ENCODE measurements at places on chromosomes 16 and 17. TPM values are rescaled to one million over a fixed set of nuclear protein-coding genes. Genes with fewer than 3 reads are reported as not detected.

GRCh38 chr17:14557480-14557879 is 256.6 kb downstream of the HS3ST3B1 start:
- H3K27ac ChIP-seq, result no peak overlapping the region
- no peaks in the 10 kb centered on the region for H3K36me3 ChIP-seq
- no peaks in the 10 kb centered on the region for H3K27me3 ChIP-seq
- no peak for DNase-seq

Gene PLA2G10
- total RNA-seq, result not detected

Gene FOXN1
- not detected for total RNA-seq

Gene FAM171A2
- 0.32 TPM for total RNA-seq

DNA sequence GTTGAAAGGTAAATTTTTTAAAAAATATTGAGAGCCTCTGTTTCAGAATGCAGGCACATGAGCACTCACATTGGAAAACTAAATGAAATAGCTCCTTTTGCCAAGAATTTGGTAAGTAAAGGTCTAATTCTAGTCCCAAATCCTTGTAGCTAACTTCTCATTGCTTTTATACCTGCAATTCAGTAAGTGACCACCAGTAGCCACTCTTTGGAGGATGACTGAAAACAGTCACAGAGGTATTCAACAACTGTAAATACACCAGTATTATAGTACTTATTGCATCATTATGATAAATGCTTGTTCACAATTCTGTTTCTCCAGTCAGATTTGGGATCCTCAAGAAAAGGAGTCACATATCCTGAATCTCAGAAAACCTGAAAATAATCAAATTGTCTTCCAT is 562.4 kb upstream of the CDH11 start:
- H3K4me1 ChIP-seq, result no peaks in the 10 kb centered on the region
- no peak overlapping the region for H3K4me3 ChIP-seq
- DNase-seq, result no peak
- no peaks in the 10 kb centered on the region for H3K36me3 ChIP-seq
- H3K27ac ChIP-seq, result no peak overlapping the region

Gene ATXN1L
- 17.2 TPM for total RNA-seq
